ENCODE measurements at places on chromosomes 1 and 21.

GRCh38 chr21:45449658-45450422 is 44.9 kb downstream of the COL18A1 start:
- DNase-seq, result no peak

DNA sequence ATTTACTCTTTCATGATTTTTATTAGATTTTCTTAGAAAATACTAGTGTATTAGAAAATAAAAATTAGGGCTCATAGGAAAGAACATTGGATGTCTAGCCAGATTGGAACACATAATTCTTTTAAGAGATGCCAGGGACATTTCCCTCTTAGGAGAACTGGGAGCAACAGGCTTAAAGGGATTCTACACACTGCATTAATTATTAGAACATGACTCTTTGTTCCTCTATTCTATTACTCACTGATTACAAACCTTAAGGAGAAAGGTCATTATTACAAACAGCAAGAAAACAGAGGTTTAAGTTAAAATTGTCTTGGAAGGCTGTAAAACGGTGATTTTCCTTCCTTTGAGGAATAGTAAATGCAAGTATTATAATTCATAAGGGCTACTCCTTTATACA is 32.9 kb upstream of the VAV3 start:
- DNase-seq, result no peak

GRCh38 chr1:33121728-33122127 is 40.8 kb downstream of the AZIN2 start:
- DNase-seq, result no peak

GRCh38 chr1:3465091-3465934 is 10.8 kb downstream of the ARHGEF16 start:
- DNase-seq, result no peak

- no peak for DNase-seq
Observed at GRCh38 chr1:21251773-21252471, 38.3 kb downstream of the ECE1 start.

DNA sequence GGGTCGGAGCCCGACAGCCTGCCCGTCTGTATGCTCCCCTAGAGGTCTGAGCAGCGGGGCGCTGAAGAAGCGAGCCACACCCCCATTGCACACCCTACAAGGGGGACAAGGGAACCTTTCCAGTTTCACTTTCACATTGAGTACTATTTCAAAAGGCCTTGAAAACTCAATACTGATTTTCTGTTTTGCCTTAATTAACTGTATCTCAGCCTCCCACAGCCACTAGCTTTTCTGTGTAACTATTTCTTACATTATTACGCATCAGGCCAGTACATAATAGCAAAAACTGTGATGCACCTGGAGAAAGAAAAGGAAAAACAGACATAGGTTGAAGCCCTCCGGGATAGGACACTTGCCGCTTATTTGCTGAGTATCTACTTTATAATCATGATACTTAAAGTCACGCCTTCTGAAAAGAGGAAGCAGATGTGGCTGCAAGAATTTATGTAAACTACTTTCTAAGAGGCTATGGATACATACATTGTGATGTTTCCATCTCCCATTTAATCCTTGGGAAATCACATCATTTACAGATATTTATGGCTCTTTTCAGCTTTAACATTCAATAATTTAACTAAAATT is 1719.5 kb downstream of the MRPL39 start:
- peak; percentile 40 for DNase-seq

GRCh38 chr1:157437296-157437695 is 115.0 kb downstream of the FCRL5 start:
- no peak for DNase-seq

- DNase-seq, result no peak
Observed at GRCh38 chr1:40824591-40825434, 37.4 kb downstream of the CITED4 start.

GRCh38 chr1:41232305-41232704 is 9.8 kb downstream of the SCMH1 start:
- no peak for DNase-seq

GRCh38 chr1:178613271-178613945 is 100.5 kb downstream of the TEX35 start:
- DNase-seq, result no peak

DNA sequence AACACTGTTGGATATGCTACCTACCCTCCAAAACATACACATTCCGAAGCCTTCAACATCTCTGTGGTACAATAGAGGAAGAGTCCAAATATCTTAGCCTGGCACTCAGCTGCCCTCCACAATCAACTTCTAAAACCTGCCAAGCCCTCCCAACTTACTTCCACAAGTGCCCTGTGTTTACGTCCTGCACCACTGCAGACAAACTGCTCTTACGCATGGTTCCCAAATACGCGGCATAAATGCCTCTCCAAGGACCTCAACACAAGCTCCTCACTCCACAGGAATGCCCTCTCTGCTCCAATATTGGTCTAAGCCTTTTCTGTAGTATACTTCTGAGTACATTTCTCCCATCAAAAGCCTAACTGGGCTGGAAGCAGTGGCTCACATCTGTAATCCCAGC is 6.8 kb downstream of the AK2 start:
- no peak for DNase-seq

DNA sequence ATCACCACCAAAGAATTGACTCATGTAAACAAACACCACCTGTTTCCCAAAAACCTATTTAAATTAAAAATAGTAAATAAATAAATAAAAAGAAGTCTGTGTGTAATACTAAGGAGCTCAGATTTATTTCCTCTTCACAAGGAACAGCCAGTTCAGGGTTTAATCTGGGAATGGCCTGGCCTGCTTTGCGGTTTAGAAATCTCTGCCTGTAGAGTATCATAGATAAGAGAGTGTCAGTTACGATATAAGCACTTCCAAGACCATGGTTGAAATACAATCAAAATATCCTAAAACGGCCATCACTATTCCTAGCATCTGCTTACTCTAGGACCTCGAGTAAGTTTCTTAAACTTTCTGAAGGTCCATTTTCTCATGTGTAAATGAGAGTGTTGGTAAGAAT is 274.4 kb downstream of the PLPP3 start:
- DNase-seq, result no peak

GRCh38 chr1:112060261-112060660 is 70.8 kb upstream of the KCND3 start:
- DNase-seq, result no peak

All from activated T-cell treated with anti-CD3 and anti-CD28 coated beads, Interleukin-2, amount 50 U/mL, for 1 hour (primary cell).